ENCODE measurements at places on chromosomes 1 and 21.
A peak's percentile ranks its signal among the peaks of the same experiment; 100 is the strongest.

- no peak for DNase-seq
Measured at GRCh38 chr1:1616838-1617237, 1.5 kb downstream of the MIB2 start.

DNA sequence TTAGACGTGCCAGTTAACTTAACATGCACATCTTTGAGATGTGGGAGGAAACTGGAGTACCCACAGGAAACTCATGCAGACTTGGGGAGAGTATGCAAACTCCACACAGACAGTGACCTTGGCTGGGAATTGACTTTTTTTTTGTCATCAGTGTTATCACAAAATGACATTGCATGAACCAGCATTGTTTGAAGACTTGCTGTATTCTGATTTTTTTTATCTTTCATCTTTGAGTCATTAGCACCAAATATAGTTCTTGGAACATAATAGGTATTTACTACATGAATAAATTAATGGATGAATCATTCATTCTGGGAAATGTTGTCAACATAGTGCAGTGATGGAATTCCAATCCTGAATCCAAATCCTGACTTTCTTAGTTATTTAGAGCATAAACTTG is 77.0 kb downstream of the ATF6 start:
- no peak for DNase-seq

DNA sequence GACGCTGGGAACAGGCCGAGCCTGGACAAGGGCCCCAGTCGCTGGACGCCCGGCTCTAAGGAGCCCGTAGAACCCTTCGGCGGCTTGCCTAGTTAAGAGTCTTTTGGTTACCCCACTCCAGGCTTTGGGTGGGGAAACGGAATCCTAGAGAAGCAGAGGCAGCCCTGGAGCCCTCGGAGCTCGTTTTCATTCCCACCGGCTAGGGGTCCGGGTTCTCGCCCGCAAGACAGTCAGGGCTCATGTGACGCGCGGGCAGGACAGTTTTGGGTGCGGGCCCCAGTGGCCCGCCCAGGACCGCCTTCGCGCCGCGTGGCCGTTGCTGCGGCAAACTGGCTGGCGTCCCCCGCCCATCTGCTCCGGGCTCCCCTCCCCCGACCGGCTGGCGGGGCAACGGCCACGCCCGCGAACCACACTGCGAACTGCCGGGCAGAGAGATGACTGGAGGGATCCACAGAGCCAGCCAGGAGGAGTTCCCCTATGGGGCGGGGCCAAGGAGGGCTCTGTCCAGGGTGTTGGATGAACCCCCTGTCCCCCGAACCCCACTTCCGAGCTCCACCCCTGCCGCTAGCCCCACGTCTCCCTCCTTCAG is 829 bp upstream of the HES2 start:
- no peak for DNase-seq

DNA sequence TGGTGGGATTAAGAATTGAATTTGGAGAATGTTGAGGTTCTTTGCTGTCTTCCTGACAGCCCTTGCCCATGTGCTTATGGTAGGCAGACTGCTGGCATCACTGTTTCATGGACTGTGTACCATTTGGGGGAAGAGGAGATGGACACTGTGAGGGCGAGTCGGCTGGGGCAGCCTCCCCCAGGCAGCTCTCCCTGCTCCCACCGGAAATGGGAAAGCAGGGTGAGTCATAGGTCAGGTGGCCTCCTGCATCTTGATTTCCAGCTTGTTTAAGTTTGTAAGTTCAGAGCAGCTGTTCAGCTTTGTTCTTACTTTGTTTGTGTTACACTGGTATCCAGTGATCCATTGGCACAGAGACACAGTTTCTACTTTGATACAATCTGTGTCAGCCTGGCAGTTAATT is 87.2 kb upstream of the CNIH3 start:
- no peak for DNase-seq

- no peak for DNase-seq
Measured at GRCh38 chr1:56456435-56457101, 122.8 kb downstream of the PLPP3 start.

- DNase-seq = peak; percentile 34
Measured at GRCh38 chr1:87331365-87332241, 2.9 kb downstream of the LMO4 start.

- no peak for DNase-seq
Measured at GRCh38 chr1:150507912-150508864, at the start of gene ECM1. TSS of gene ECM1 (plus strand) at chr1:150508109. CDS start at chr1:150508210, 101 bp downstream.

- DNase-seq = no peak
Measured at GRCh38 chr1:192610112-192610889, 25.6 kb upstream of the RGS13 start.

DNA sequence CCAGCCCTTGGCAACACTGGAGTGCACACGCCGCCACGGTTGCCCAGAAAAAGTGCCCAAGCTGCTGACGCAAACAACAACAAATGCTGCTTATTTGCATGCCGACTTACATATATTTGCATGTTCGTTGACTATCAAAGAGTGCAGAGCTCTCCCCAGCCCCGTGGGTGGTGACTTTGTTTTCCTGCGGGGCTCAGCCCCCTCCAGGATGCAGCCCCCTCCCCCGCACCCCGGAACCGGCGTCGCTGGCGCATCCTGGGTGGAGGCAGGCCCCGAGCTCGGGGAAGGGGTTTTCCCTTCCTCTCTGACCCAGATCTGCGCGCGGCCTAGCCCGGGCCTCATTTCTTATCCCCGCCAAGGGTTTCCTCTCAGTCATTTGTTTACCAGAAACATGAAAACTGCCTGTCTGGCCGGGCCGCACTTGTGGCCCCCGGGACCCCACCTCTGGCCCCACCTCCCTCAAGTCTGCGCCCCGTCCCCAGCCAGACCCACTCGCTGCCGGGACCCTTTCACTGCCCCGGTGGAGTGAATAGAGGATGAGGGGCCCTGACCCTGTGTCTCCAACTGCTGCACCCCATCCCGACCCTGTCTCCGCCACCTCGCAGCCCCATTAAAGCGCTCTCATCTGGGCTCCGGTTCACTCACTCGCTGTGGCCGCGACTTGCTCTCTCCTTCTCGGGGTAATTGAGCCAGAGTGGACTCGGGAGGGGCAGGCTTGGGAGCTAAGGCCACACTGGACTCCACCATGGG is 5.5 kb downstream of the TNFRSF25 start:
- DNase-seq = no peak

DNA sequence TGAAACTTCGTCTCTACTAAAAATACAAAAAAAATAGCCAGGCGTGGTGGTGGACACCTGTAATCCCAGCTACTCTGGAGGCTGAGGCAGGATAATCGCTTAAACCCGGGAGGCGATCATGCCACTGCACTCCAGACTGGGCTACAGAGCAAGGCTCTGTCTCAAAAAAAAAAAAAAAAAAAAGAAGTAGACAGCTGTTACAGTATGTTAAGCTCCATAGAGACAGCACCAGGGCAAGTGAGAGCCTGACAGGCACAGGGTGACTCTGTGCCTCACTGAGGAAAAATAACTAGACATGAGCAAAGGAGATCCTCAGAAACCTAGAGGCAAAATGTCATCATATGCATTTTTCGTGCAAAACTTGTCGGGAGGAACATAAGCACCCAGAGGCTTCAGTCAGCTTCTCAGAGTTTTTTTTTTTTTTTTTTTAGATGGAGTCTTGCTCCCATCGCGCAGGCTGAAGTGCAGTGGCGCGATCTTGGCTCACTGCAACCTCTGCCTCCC is 9.0 kb upstream of the PRDX1 start:
- DNase-seq = no peak

DNA sequence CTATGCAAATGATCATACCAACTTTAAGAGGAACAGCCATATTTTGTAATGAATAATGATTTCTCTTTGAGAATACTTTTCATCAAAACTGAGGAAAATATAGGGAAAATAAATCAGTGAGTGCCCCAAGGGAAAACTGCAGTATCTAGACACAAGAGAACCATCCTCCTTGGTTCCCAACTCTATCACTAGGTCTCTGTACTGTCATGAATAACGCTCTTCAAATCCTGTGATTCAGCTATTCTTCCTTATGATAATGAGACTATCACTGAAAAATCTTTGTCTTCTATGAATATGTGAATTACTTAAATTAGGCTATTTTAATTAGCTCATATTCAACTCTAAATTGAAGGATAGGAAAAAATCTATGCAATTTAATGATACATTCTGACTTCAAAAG is 2.3 kb downstream of the OR2L5 start:
- DNase-seq = no peak

GRCh38 chr1:172894349-172895049 is 156.2 kb downstream of the TNFSF18 start:
- DNase-seq = no peak

GRCh38 chr1:202567738-202568137 is 142.5 kb downstream of the SYT2 start:
- DNase-seq = no peak

DNA sequence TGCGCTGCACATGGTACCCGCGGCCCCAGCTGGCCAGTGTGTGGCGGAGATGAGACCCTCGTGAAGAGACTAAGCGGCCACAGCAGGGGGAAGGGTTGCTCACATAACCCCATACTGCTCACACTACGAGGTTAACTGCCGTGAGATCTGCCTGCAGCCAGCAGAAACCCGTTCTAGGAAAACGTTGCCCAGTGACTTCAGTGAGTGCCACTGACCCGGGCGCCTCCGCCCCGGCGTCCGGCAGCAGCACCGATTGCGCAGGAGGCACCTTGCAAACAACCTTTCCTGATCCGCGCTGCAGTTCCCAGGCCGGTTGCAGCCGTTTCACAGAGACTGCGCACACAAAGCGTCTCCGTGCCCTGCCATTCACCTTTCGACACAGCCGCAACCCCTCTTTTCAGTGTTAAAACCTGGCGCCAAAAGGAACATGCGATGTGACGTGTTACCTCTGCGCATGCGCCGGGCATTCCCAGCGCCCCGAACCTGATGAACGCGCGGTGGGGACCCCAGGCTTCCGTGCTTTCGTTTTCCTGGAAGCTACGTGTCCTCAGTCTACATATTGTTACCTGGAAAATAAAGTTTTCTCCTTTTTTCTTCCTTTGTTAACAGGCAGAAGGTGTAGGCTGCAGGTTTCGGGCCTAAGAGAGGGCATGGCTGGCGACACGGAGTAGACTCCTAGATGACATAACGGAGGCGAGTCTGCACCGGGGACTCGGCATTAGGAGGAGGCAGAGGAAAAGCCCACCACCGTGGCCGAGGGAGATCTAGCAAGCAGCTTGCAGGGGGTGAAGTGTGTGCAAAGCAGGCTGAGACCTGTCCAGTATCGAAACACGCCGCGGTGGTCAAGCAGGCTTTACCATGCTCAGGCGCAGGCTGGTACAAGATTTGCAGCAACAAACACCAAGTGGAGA is 8.9 kb downstream of the VPS26C start:
- DNase-seq = peak; percentile 81

DNA sequence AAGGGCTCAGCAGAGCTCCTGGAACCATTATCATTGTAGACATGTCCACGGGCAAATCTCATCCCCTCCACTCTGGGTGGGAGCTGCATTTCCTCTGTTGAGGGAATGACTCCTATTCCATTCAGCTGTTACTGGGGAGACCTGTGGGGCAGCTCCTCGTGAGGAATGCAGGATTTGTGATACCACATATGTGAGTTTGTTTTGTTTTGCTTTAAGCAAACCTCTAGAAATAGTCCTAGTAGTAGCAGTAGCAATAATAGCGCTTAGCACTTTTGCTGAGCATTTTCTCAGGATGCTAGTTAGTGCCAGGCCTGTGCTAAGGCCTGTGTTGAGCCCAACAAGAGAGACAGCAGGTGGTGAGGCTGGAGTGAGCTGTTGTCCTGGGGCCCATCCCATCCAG is 10.8 kb downstream of the OLIG1 start:
- no peak for DNase-seq

- DNase-seq = no peak
Measured at GRCh38 chr1:183368213-183369108, 49.7 kb downstream of the NMNAT2 start.

DNA sequence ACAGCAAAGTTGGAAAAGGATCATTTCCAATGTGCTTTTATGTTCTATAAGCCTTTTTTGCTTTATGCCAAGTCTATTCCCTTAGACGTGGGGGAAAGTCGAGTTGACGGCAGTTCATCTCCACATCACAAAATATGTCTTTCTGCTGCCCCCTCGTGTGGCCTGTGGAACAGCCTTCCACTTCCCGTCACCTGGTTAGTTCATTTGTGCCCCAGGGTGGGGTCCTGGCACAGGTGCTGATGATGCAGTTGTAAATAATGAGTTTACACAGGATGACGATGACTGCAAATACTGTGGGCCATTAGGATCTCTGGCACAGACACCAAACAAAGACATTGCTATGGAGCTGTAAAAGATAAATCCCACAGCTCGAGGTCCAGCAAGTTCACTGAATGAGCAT is 10.0 kb upstream of the OTUD3 start:
- DNase-seq = peak; percentile 29

All from NCI-H1930 (cell line).